Right ventricle myocardium superior (tissue), 1 donor: ENCODE measurements at places on chromosomes 3 and 15.

DNA sequence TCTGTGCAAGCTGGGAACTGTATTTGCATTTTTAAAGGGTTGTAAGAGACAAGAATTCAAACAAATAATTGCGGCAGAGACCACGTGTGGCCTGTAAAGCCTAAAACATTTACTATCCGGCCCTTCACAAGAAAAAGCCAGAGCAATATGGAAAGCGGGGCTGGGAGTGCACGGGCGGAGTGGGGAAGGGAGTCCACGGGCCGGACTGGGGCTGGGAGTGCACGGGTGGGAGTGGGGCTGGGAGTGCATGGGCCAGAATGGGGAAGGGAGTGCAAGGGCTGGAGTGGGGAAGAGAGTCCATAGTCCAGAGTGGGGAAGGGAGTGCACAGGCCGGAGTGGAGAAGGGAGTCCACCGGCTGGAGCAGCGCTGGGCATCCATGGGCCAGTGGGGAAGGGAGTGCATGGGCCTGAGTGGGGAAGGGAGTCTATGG, 41.2 kb downstream of the KLF15 start:
- no peak for DNase-seq

DNA sequence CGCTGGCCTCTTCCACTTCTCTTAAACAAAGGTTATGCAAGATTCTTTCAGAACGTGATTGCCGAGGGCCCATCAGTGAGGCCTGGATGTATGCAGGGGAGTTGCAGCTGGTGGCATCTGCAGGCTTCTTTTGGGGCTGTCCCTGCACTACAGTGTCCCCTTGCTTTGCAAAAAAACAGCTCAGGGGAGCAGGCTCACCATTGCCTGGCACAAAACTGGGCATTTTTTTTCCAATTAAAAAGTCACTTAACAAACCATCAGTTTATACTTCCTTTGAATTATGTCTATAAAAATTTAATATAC, 148.6 kb downstream of the ATP10A start:
- no peak for DNase-seq

GRCh38 chr3:153320585-153321128, 158.6 kb downstream of the RAP2B start:
- no peak for DNase-seq

GRCh38 chr3:134652886-134653630, 2.2 kb upstream of the KY start:
- DNase-seq, result no peak

DNA sequence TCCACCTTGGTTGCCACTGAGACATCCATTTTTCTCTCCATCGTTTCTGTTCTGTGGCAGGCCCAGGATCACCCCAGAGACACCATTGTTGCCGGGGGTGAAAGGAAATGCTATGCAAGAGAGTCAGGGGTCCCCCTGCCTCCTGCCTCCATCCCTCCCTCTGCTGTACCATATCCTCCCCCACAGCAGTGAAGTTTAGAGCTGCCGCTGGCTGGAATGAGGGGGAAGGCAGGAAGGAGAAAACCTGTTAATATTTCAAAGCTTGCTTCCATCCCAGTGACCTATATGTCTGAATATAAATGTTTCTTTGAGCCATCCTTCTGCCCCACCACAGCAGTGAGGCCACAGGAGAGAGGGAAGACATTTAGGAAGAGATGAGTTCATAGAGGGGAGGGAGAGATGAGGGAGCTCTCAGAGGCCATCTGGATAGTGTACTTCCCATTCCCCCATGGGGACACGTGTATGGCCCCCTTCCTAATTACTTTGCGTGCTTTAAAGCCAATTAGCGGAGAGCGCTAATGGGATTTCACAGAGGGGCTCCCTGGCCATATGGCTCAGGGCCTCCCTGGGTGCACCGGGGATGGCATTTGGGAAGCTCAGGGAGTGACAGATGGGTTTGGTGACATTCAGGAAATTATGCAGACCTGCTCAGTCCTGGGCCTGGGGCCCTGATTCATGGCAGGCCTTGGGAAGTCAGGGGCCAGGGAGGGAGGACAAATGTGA, 40.4 kb upstream of the CHRNB4 start:
- DNase-seq, result no peak

DNA sequence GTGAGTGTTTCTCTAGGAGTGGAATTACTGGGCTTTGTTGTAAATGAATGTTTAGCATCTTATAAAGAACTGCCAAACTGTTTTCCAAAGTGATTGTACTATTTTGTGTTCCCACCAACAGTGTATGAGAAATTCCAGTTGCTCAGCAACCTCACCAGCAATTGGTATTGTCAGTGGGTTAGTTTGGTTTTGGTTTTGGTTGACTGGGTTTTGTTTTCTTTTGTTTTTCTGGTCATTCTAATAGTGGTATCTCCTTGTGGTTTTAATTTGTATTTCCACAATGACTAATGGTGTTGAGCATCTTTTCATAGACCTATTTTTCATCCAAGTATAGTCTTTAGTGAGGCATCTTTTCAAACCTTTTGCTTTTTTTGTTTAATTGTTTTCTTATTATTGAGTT, 27.1 kb downstream of the FILIP1L start:
- no peak for DNase-seq
